ENCODE measurements at places on chromosomes 5 and 9. TPM values are rescaled to one million over a fixed set of nuclear protein-coding genes. Genes with fewer than 3 reads are reported as not detected.

SCGB3A2 gene
- not detected for total RNA-seq

BARX1 gene
- total RNA-seq = not detected

KCNV2 gene
- total RNA-seq = not detected

KCNT1 gene
- total RNA-seq = not detected

IRX2 gene
- total RNA-seq = under 0.01 TPM

CAPSL gene
- total RNA-seq = not detected

INSYN2B gene
- total RNA-seq = 0.34 TPM

MAT2B gene
- 39.9 TPM for total RNA-seq

NEURL1B gene
- total RNA-seq = 1.5 TPM

RAD23B gene
- total RNA-seq = 122 TPM

PPP3R2 gene
- total RNA-seq = not detected

LIFR gene
- 1.7 TPM for total RNA-seq
